CMK (cell line): ENCODE measurements at places on chromosomes 5 and 9.

DNA sequence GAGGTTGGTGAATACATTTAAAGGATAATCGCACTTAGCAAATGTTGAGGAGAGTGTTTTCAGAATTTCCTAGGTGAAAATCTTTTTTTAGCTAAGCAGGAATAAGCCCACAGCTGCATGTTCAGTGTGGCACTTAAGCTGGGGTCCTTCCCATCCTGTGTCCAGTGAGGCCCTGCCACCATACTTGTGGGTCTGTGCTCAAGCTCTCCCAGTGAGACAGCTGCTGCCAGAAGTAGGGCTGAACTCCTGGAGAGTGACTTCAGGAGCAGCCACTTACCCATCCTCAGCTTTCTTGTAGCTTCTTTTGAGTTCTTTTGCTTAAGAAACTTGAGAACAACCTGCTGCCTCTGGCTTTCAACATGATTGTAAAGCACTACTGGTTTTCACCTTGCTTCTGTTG, 110.0 kb upstream of the DHFR start:
- DNase-seq = no peak

- DNase-seq = no peak
Observed at GRCh38 chr9:131943351-131943841, 136.3 kb downstream of the MED27 start.

DNA sequence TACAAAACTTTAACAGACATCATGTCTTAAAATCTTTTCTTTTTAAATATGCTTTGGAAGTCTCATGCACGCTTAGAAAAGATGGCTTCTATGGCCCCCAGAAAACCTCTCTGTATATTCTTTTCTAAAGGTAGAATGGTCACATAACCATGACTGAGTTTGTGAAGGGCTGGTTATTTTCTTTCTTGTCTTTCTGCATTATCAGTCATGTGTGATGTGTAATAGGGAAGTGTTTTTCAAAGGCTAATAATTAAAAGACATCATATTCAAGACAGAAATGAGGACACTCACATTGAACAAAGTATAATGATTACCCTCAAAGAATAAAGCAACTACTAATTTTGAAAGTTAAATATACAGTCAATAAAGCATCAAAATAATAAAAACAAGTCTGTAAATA, 253.4 kb downstream of the TRPM3 start:
- no peak for DNase-seq

- DNase-seq = no peak
Observed at GRCh38 chr5:120604884-120605283, 140.8 kb downstream of the PRR16 start.

GRCh38 chr5:180910735-180911134, 11.8 kb downstream of the BTNL8 start:
- DNase-seq = no peak

- no peak for DNase-seq
Observed at GRCh38 chr5:101942321-101942882, 353.7 kb downstream of the SLCO4C1 start.

GRCh38 chr5:142472306-142472951, 147.6 kb upstream of the SPRY4 start:
- no peak for DNase-seq

- DNase-seq = no peak
Observed at GRCh38 chr5:81631124-81631523, 119.8 kb downstream of the SSBP2 start.

- no peak for DNase-seq
Observed at GRCh38 chr9:107569174-107569573, 79.6 kb upstream of the KLF4 start.

DNA sequence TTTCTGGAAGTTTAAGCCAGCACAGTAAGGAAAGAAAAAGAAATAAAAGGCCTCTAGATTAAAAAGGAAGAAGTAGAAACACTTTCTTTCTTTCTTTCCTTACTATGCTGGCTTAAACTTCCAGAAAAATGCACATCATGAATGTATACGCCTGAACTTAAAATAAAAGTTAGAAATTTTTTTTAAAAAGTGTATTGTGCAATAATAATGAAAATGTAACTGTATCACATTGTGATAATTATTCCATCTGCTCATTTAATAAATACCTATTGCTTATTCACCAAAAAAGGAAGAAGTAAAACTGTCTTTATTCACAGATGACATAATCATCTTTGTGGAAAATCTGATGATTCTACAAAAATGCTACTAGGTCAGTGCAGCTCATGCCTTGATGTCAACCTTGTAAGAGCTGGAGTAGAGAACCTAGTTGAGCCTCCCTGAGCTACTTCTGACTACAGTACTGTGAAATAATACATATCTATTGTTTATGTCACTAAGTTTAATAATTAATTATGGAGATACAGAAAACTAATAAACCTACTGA, 49.4 kb downstream of the MCTP1 start:
- no peak for DNase-seq

GRCh38 chr5:130055572-130055971, 151.3 kb downstream of the CHSY3 start:
- no peak for DNase-seq

- no peak for DNase-seq
Observed at GRCh38 chr9:83466877-83467276, 71.3 kb downstream of the FRMD3 start.

DNA sequence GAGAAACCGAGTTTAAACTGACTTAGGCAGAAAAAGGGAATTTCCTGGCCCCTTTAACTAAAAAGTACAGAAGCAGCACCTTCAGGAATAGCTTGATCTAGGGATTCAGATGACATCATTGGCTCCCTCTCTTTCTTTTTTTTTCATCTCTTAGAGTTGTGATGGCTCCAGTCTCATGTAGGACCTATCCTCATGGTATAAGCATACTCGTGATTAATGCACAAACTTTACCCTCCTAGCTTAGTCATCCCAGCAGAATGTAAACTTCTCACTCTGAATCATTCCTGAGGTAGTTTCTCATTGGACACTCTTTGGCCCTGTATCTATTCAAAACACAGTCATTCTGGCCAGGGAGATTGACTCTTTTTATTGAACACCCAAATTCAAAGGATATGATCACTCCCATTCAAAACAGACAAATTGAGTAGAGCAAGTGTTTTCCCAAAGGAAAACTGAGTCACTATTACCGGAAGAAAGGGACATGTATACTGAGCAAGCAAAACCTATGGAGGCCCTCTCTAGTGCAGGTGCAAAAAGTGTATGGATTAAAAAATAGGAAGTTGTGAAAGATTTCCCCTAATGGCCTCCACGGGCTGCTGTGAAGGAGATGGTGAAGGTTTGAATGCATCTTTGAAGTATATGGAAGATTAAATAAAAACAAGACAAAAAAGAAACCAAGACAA, 27.6 kb upstream of the SMIM23 start:
- no peak for DNase-seq

DNA sequence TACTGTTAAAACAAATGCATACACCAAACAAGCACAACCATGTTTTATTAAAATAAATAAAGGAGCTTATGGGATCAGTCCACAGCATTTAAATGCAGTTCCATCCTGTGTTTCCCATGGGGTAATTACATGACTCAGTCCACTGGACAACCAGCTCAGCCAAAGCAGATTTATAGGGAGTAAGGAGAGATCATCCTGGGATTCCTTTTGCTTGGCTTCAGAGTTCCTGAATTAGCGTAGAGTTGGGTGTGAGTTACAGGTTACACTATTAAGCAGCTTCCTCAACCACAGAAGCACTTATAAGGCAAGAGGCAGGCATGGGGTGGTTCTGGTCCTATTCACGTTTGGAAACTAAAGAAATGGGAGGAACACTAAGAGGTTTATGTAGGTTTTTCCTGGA, 381.1 kb upstream of the ACTBL2 start:
- no peak for DNase-seq

- DNase-seq = no peak
Observed at GRCh38 chr5:54835647-54836046, 149.7 kb downstream of the ESM1 start.

DNA sequence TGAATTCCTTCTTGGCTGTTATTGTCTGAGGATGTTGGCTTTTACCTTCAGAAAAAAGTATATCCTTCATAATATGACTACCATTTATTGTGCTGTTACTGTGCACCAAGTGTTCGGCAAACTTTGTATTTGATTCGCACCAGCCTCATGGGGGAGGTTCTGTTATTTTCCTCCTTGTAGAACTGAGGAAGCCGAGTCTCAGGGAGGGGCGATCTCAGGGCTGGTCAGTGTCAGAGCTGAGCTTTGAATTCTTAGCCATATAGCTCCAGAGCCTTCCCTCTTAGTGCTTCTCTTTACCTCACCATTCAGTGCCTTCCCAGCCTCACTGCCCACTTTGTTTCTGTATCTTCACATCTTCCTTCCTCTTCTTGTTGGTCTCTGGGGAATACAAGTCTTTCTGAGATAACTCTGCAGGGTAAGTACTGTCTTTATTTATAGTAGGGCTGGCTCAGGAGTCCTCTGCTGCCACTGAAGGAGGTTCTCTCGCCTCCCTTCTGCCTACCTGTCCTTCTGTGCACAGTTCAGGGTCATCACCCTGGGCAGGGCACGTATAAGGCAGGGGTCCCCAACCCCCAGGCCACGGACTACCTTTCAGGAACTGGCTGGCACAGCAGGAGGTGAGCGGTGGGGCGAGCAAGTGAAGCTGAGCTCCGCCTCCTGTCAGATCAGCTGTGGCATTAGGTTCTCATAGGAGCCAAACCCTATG, 48.4 kb downstream of the GALNT10 start:
- no peak for DNase-seq

DNA sequence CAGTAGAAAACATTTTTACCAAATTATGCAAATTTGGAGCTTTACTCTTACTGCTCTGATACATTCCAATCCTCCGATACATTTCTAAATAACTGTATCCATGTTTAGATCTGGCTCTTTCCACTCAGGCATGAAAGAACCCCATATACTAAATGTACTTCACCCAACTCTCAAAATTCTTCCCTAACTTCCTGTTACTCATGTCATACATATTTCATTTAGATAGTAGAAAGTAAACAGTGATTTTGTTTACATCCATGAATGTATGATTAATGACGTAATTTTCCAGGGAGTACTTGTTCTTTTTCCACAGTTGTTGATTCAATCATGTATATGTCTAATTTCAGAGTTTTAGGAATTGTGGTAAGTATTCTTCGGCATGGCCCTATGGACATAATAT, 1426.5 kb upstream of the C9orf72 start:
- no peak for DNase-seq
